ENCODE measurements at places on chromosomes 5 and 9.

DNA sequence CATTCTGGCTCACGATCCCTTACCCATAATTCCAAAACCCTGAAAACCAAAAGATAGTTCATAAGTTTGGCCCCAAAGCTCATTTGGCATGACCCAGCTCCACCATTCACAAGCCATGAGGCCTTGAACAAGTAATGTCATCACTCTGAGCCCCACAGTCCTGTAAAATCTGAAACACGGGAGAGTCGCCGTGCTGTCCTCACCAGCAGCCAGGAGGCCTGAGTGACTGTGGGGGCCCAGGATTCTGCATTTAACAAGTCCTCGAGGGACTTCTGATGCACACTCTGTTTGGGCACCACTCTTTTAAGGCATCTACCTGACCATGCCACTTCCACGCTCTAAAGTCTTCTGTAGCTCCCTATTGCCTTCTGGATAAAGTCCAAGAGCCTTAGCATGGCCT is 40.8 kb downstream of the DUSP1 start:
- no peak for DNase-seq

- DNase-seq, result no peak
These were observed 123.5 kb downstream of the APBA1 start for GRCh38 chr9:69548681-69549080.

- DNase-seq, result no peak
These were observed 42.5 kb downstream of the CSF2 start for GRCh38 chr5:132116072-132116471.

DNA sequence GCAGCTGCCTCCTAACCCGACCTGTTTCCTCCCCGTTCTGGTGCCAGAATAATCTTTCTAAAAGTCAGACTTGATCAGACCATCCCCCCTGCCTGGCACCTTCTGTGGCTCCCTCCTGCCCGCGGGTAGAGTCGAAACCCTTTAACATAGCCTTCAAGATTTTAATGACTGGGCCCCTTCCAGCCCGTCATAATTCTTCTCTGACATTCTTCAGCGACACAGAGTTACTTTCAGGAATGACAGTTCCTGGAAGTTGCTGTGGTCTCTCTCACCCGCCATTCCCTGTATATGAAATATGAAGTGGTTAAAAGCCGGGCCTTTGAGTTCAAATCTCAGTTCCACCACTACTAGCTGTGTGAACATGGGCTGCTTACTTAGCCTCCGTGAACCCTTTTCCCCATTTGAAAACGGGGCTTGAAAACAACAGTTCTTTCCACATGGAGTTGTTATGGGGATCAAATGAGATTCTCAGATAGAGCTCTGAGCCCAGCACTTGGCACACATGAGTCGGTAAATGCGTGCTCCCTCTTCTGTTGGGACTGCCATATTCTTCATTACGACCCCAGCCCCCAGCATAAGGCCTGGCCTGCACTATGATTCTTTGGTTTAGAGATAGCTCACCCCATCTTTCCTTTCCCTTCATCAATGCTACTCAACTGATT is 737 bp downstream of the NANS start:
- DNase-seq, result peak; percentile 11

- DNase-seq, result peak; percentile 5
These were observed 144.7 kb downstream of the TRPM6 start for GRCh38 chr9:74742792-74743730.

- peak; percentile 53 for DNase-seq
These were observed 135.1 kb downstream of the CSNK1G3 start for GRCh38 chr5:123647066-123647465.

DNA sequence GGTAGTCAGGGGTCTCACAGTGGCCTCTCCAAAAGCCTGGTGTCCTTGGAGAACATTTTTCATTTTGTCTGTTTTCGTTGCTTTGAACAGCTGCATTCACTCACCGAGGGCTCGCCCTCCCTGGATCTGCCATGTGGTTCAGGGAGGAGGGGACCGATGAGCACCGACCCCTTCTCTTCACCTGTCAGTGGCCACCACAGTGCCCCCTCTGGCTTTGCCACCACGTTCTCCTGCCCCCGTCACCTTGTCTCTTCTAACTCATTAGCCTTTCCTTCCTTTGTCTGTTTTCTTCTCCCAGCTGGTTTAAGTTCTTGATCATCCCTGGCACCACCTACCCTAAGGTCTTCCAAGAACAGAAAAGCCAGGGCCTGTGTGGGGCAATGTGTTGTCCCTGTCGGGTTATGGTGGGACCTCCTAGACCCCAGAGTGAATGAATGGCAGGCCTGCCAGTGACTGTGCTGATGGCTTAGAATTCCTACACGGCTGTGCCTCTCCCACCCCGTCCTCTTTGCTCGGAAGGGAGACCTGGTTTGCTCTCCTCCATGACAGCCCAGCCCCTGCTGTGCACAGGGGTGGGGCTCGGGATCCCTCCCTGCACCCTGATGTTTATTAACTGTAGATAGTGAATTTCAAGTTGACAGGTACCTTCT is 90.0 kb downstream of the ANKRD33B start:
- DNase-seq, result no peak

- DNase-seq, result no peak
These were observed 239.9 kb downstream of the FSTL4 start for GRCh38 chr5:133372293-133372937.

GRCh38 chr9:130409246-130409645 is 35.5 kb upstream of the ASS1 start:
- peak; percentile 79 for DNase-seq

DNA sequence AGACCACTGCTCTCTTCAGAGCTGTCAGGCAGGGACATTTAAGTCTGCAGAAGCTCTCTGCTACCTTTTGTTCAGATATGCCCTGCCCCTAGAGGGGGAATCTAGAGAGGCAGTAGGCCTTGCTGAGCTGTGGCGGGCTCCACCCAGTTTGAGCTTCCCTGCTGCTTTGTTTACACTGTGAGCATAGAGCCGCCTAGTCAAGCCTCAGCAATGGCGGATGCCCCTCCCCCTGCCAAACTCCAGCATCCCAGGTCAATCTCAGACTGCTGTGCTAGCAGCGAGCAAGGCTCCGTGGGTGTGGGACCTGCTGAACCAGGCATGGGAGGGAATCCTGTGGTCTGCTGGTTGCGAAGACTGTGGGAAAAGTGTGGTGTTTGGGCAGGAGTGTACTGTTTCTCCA is 59.9 kb downstream of the CAVIN4 start:
- DNase-seq, result no peak

GRCh38 chr5:138212828-138213160 is 329 bp downstream of the CDC23 start:
- peak; percentile 3 for DNase-seq

DNA sequence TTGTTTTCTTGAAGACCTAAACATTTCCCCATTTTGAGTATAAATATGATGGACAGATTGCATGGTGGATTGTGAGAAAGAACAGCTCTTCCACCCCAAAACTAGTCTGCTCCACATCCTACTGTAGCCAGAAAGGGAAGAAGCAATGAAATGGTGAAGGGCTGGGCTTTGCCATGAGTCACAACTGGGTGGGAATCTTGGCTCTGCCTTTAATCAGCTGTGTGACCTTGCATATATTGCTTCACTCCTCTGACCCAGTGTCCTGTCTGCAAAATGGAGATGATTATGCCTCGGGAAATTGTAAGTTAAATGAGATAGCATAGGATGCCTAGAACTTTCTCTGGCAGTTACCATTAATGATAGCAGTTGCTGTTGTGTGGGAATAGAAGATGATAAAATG is 101.9 kb downstream of the PDE8B start:
- DNase-seq, result peak; percentile 52

GRCh38 chr9:98365227-98365669 is 109.8 kb upstream of the TBC1D2 start:
- peak; percentile 48 for DNase-seq

DNA sequence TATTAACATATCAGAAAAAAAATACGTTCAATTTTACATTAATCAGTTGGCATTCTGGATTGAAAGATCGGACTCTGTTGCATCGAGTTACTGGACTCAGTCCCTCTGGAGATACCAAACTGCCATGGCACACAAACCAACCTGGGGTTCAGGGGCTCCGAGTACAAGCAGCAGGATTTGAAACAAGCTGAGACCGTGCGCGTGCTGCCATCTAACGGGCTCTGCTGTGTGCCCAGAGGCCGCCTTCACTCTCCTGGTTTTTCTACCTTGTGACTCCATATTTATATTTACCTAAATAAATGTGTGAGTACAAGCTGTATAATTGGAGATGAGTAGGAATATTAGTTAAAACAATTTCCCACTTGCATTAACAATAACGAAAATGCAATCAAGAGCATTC is 48.2 kb downstream of the ANXA1 start:
- no peak for DNase-seq

DNA sequence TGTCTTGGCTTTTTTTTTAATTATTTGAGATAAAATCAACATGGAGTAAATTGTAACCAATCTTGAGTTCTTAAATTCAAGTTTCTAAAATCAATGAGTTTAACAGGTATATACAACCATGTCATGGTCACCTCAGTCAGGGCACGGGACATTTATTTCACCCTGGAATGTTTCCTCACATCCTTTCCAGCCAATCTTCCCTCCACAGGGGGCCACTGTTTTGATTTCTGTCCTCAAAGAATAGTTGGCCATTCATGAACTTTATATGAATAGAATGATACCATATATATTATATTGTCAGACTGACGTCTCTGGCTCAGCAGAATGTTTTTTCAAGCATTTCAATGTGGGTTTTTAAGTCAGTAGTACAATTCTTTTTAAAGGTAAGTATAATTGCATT is 806 bp downstream of the ZNF474 start:
- no peak for DNase-seq
